NCI-H1694 (cell line): ENCODE measurements at places on chromosomes 12 and 14.

GRCh38 chr12:46522071-46522470, 149.5 kb upstream of the SLC38A2 start:
- DNase-seq, result no peak

DNA sequence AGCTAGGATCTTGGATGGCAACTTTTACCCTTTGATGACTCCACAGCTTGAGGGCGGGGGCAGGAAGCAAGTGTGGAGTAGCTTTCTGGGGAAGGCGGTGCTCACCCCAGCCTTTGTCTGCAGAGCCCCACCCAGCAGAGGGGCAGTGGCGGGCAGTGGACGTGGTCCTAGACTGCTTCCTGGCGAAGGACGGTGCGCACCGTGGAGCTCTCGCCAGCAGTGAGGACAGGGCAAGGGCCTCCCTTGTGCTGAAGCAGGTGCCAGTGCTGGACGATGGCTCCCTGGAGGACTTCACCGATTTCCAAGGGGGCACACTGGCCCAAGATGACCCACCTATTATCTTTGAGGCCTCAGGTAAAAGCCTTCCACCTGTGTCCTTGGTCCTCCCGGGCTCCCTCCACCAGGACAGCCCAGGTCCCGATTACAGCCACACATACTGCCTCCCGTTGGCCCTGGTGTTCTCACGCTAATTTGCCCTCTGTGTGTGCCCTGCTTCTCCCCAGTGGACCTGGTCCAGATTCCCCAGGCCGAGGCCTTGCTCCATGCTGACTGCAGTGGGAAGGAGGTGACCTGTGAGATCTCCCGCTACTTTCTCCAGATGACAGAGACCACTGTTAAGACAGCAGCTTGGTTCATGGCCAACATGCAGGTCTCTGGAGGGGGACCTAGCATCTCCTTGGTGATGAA, 1.2 kb downstream of the TAPBPL start:
- DNase-seq, result no peak

- DNase-seq, result no peak
Measured at GRCh38 chr14:99507860-99508640, 26.8 kb downstream of the CCNK start.

- DNase-seq, result no peak
Measured at GRCh38 chr12:60279221-60279620, 683.4 kb downstream of the SLC16A7 start.

DNA sequence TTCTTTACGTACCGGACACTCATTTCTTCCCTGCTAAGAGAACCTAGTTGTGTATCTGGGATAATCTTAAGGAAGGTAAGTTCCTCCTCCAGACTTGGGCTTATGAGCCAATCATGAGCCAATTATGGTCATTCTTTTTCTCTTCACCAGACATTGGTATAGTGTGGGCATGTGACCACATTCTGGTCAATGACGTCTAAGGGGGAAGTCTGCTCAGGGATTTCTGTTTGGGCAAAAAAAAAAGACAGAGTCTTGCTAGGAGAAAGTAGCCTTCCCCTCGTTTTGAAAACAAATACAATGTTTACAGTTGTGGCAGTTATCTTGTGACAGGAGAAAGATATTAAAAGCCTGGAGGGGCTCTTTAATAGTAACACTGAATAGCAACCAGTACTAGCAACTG, 20.1 kb upstream of the PLXNC1 start:
- no peak for DNase-seq

- no peak for DNase-seq
Measured at GRCh38 chr12:26651036-26651435, 182.0 kb downstream of the ITPR2 start.

DNA sequence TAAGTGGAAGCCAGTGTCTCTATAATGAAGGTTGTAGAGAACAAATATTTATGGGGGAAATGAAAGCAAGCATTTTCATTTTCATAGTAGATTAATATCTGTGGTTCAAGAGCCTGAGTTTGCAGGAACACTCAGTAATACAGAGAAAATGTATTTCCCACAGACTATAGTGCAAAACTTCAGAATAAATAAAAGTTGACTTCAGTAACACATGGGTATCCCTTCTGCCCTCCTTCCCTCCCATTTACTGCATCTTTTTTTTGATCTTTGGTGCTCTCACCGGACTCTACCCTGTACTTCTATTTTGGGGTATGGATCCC, 75.3 kb upstream of the AMN1 start:
- no peak for DNase-seq

DNA sequence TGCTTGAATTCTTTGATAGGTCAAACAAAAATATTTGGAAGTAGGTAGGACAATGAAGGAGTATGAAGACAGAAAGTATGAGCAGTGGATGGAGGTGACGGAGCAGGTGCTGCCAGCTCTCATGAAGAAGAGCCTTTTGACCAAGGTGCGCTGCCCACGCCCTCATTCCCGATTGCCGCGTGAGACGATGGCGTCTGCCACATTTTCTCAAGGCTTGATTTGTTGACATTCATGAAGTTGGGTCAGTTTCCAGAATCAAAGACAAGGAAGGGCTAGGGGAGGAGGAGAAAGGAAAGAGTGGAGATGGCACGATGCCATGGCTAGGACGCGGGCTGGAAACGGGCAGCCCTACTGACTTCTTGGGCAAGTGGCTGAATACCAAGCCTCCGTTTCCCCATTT, 37.1 kb downstream of the DNAH10 start:
- DNase-seq, result no peak

DNA sequence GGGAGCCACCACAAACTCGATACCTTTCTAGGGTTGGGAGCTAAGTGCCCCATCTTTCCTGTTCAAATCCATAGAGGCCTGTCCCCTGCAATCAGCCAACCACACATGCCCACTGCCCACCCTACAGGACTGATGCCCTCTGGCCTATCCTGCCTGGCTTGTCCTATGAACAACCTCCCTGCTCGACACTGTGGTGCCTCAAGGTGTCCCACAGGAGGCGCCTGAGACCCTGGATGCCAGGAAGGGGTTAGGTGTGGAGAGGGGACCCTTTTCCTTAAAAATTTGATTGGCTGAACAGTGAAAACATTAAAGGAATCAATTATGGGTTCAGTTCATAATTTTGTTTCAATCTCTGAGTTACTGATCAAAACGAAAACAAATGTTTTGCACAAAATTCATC, 97.3 kb upstream of the FZD10 start:
- no peak for DNase-seq

- no peak for DNase-seq
Measured at GRCh38 chr12:127942981-127943380, 324.0 kb upstream of the TMEM132C start.

GRCh38 chr12:75894965-75895754, 136.4 kb downstream of the PHLDA1 start:
- no peak for DNase-seq
